ENCODE measurements at places on chromosomes 4 and X. TPM values are rescaled to one million over a fixed set of nuclear protein-coding genes. Genes with fewer than 3 reads are reported as not detected.

DNA sequence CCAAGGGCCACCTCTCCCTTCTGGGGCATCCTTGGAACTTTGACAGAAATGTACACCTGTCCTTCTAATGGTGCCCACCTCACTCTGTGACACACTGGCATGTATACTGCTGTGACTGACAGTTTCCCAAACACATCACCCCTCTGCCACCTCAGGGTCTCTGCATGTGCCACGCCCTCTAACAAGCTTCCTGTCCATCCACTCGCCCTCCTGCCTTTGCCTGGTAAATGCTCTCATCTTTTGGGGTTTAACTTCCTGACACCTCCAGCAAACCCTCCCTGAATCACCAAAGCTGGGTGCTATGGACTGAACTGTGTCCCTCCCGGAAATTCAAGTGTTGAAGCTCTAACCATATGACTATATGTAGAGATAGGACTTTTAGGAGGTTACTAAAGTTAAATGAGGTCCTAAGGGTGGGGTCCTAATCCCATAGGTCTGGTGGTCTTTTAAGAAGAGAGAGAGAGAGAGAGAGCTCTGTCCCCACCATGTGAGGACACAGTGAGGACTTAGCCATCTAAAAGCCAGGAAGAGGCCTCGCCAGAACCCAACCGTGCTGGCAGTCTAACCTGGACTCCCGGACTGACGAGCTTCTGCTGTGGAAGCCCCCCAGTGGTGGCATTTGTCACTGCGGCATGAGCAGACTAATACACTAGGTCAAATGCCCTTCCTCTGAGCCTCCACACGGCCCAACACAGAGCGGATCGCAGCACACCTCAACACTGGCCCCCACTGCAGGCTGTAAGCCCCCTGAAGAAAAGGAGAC lies 95.6 kb downstream of the AFAP1 start:
- DNase-seq = peak; percentile 79

DNA sequence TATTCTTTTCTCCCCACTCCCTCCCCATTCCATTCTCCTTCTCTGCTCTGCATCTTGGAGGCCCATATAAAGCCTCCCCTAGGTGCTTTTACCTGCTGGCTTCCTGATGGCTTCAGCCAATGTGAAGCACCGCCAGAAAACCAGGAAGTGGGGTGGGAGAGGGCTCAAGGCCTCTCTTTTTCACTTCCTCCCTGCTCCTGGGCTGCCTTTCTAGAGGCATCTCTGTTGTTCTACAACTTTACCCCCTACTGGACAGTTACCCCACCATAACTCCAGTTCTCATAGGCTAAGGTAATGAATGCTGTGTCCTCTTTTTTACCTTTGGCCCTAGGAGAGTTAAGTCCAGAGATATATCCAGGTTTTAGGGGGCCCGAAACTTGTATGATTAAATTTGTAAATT lies 62.4 kb upstream of the PPARGC1A start:
- DNase-seq = no peak

DNA sequence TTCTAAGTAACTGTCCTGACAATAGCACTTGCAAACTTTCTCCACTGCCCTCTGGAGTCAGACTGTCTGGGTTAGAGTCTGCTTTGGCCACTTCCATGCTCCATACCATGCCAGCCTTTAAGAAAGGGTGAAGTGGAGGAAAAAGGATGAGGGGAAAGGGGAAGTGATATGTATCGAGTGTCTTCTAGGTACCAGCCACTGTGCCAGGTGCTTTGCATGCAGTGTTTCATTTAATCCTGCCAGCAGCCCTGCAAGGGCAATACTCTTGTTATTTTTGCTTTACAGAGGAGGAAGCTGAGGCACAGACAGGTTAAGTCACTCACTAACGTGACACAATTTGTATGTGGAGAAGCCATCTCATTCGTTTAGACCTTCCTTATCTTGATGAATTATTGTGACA lies 55.6 kb downstream of the RTL9 start:
- DNase-seq = no peak

DNA sequence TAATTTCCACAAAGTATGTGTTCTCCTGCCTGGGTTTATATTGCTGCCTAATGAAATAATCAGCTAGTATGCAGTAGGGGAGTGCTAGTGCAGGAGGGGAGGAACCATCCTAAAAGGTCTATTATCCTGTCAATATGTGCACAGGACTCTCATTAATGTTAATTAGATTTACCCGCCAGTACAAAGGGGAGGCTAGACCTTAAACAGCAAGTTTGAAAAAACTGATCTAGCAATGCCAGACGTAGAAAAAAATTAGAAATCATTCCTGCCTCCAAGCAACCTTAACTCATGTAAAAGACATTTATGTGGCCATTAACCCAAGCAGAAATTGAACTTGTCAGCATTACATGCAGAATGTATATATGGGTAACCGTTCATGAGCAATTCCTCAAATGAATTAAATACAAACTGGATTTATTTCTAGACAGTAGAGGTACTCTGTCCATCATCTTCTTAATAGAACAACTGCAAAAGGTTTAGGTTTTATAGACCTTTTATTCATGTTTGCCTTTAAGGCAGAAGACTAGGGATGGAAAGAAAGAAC lies 294.3 kb upstream of the TENM3 start:
- DNase-seq = no peak

Gene TLR3
- total RNA-seq = 0.70 TPM

DNA sequence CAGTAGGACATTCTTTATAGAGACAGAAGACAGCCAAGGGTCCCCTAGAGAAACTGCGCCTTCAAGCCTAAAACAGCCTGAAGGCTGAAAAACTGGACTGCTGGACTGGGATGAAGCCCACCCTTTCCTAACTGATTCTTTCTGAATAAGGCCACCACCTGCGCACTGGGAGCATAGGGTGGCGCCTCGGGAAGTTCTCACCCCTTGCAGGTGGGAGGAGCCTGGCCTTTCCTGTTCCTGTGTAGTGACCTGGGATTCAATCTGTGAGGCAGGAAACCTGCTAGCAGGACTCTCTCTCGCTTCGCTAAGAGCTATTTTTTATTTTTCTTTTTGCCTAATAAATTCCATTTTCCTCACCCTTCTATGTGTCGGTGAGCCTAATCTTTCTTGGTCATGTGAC lies 61.8 kb upstream of the KLHL13 start:
- DNase-seq = no peak

GRCh38 chr4:182291175-182291574 lies 48.0 kb downstream of the TENM3 start:
- no peak for DNase-seq

DNA sequence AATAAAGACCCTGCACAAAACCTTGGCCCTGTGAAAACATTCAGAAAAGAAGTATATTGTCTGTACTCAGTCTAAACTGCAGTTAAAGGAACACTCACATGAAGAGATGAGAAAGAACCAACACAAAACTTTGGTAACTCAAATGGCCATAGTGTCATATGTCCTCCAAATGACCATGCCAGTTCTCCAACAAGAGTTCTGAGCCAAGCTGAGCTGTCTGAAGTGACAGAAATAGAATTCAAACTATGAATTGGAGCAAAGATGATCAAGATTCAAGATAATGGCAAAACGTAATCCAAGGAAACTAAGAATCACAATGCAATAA lies 739.3 kb upstream of the NDST4 start:
- DNase-seq = no peak

GRCh38 chrX:143536176-143536575 lies 18.9 kb upstream of the SPANXN3 start:
- DNase-seq = no peak

DNA sequence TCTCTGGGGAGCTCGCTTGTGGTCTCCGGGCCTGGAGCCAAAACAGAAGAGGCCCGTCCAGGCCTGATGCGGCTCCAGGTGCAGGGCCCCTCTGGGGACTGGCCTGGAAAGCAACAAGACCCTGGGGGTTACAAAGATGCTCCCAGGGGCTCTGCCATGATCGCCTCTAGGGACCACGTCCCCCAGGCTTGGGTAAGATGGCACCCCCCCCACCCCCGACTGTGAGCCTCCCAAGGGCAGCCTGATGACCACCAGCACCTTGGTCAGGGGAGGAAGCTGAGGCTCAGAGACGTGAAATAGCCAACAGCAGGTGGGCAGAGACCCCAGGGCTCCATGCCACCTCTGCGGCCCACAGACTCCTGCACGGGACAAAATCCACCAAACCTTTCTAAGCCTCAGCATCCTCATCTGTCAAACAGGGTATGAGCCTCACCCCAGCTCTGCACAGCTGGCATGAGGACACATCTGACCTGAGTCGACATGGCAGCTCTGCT lies 25.4 kb downstream of the C4orf50 start:
- no peak for DNase-seq

DNA sequence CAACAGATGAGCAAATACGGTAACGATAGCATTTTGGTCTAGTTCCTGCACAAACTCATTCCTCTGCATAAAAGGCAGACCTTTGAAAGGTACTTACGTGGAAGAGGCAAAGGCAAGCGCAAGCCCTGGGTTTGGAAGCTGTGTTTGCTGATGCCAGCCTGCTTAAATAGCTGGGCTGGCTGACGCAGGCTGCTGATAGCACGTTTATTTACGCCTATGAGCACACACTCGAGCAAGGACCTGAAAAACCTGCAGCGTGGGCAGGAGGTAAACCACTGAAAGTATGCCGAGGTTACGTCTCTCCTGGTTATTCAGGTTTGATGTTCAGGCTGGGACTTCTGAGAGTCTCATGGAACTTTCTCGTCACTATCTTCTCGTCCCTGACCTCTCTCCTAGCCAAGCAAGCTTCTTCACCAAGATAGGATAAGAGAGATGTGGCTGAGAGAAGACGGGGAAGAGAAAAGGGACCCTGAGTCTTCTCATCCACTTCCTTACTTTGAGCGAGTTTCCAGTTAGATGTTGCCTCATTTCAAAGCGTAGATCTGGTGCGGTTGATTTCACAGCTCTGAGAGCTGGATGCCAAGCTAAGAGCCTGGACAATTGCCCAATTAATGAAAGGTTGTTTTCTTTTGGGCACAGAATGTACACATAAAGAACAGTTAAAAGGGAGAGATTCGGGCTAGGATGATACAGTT lies at the start of gene HOPX:
HOPX (minus strand) TSS at position 139 of the 695 bp plus-strand sequence. CDS start 23,480 bp downstream, outside the sequence.
- peak; percentile 47 for DNase-seq

GRCh38 chrX:53356186-53356585 lies 66.3 kb downstream of the SMC1A start:
- DNase-seq = no peak

GRCh38 chr4:95541094-95541493 lies 7.7 kb downstream of the UNC5C start:
- DNase-seq = no peak

Gene PNMA6A
- 0.10 TPM for total RNA-seq

DNA sequence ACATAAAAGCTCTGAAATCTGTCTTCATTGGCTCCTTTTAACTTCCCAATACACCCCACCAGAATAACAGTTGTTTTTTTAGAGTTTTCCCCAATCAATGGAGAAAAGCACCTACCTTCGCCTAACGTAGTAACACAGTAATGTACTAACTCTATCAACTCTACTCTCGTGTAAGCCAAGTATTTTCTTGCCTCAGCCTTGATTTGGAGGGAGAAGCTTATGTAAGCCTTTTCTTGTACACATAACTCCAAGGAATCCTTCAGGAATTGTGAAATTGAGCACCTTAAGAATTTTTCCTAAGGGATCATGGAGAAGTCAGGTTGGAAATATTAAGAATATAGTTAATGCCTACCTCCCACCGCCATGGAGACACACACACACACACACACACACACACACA lies 181.2 kb downstream of the RAPGEF2 start:
- no peak for DNase-seq

DNA sequence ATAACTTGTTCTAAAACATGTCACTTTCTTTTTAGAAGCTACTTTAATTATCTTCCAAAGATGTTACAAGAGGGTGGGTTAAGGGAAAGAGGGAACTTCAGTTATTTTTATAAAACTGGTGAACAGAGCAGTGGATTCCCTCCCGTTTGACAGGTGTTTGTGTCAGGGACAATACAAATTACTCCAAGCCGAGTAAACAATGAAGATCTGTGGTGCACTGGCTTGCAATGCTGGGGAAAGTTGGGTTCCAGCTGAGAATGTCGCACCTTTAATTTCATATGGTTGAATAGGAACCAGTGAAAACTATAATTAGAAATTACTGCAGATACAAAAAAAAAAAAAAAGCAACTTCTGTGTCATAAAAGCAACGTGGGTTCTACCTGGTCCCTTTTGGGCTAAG lies 98.6 kb upstream of the TTC29 start:
- DNase-seq = no peak

- no peak for DNase-seq
Measured at GRCh38 chr4:14916554-14917297, 85.6 kb upstream of the CPEB2 start.

Gene GAB3
- total RNA-seq = 9.9 TPM

DNA sequence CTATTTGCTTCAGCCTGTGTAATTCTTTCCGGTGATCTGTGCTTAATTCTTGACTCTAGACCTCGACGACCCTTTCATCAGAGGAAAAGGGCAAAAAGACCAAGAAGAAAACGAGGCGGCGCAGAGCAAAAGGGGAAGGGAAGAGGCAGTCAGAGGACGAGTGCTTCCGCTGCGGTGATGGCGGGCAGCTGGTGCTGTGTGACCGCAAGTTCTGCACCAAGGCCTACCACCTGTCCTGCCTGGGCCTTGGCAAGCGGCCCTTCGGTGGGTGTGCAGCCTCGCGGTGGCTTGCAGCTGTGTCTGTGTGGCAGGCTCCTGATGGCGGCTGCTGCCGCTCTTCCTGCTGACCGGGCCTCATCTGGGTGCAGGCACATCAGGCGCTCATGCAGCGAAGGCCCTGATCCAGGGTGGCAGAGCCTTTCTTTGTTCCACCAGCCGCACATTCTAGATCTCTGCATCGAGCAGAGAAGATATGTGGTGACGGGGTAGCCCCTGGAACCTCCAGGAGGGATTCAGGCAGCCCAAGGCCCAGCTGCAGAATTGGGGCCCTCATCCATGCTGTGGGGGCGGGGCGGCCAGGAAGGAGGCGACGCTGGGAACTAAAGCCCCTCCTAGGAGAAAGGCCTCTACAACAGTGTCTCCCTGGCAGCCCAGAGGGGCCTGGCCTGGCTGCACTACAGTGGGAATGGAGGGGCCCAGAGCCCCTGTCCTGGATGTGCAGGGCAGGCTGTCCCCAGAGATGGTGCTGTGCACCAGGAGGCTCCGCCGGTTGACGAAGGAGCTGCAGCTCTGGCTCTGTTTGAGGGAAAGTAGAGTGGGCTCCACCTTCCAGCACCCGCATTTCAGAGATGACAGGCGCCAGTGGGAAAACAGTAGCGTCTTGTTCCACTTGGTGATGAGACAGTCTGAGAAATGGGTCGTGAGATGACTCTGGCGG lies 32.1 kb downstream of the NELFA start:
- no peak for DNase-seq

Gene PNMA3
- total RNA-seq = 1.1 TPM

Gene DMRTC1B
- not detected for total RNA-seq

GRCh38 chrX:6810776-6811175 lies 275.9 kb upstream of the VCX3A start:
- DNase-seq = no peak

DNA sequence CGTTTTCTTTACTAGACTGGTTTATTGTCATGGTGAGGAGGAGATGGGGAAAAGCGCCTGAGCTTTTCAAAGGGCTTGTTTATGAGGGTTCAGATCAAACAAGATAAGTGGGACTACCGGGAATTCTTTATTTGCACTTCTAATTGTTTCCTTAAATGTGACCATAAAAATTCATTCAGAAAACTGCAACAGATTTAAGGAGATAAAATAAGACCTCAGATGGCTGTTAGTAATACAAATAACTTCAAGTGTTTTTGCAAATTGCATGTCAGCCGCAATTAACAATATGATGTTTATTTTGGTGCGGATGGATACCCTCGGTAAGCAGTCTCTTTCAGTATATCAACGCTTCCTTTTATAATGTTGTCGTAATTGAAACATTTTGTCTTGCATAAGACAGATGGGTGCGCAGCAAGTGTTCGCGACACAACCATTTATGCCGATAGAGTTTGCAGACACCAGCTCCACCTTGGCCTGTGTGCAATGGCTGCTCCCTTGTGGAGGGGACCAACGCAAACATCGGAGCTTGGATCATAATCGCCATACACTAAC lies 151.0 kb downstream of the C4orf33 start:
- DNase-seq = no peak

GRCh38 chr4:138174981-138175794 lies 67.0 kb downstream of the SLC7A11 start:
- DNase-seq = no peak
